ENCODE measurements at places on chromosomes 11 and 22. TPM values are rescaled to one million over a fixed set of nuclear protein-coding genes. Genes with fewer than 3 reads are reported as not detected.

The NRXN2 gene
- total RNA-seq, result 0.15 TPM

DNA sequence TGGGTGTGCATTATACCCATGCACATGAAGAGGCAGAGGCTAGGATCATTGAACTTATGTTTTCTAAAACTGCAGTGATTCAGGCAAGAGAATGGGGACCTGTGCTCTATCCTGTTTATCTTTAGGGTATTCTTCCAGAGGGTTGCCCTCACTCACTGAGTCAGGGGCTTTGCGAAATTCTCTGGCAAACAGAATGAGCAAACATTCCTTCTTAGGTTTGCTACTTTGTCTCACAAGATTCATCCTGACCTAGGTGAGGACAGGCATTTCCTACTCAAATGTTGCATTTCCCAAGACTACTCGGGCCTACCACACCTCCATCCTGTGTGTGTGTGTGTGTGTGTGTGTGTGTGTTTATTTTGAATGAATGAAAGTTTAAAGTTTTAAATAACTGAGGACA lies 2.7 kb upstream of the EIF3M start:
- H3K4me1 ChIP-seq, result peaks cover 10% of the 10 kb centered on the region
- peaks cover 3% of the 10 kb centered on the region for H3K36me3 ChIP-seq
- no peak for DNase-seq
- H3K27me3 ChIP-seq, result no peaks in the 10 kb centered on the region
- H3K4me3 ChIP-seq, result no peak overlapping the region
- H3K27ac ChIP-seq, result no peak overlapping the region

- peaks cover 2% of the 10 kb centered on the region for H3K36me3 ChIP-seq
- H3K27ac ChIP-seq, result no peak overlapping the region
- no peaks in the 10 kb centered on the region for H3K4me1 ChIP-seq
- no peak overlapping the region for H3K4me3 ChIP-seq
Measured at GRCh38 chr11:11899401-11899800, 57.6 kb downstream of the USP47 start.

DNA sequence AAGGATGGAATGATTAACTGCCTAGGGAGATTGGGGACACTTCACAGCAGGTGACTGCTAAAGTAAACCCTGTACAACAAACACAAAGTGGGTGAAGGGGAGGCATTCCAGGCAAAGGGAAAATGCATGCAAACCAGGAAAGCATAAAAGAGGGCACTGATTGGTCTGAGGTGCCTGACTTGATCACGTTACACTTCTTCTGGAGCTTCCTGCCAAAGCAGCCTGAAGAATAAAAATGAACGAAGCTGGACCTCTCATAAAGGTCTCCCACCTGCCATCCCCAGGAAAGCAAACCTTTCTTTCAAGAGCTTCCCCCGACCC lies 46.7 kb upstream of the SCUBE2 start:
- no peaks in the 10 kb centered on the region for H3K27me3 ChIP-seq
- H3K4me1 ChIP-seq, result peaks cover 39% of the 10 kb centered on the region
- no peak overlapping the region for H3K4me3 ChIP-seq
- no peak for DNase-seq

The ARHGAP42 gene
- total RNA-seq, result 7.1 TPM

The HEPN1 gene
- total RNA-seq, result not detected

The IL10RA gene
- total RNA-seq, result 0.41 TPM

The POU2AF2 gene
- not detected for total RNA-seq

The YDJC gene
- total RNA-seq, result 60.6 TPM

The FGF19 gene
- total RNA-seq, result not detected

The CLCF1 gene
- 9.3 TPM for total RNA-seq

DNA sequence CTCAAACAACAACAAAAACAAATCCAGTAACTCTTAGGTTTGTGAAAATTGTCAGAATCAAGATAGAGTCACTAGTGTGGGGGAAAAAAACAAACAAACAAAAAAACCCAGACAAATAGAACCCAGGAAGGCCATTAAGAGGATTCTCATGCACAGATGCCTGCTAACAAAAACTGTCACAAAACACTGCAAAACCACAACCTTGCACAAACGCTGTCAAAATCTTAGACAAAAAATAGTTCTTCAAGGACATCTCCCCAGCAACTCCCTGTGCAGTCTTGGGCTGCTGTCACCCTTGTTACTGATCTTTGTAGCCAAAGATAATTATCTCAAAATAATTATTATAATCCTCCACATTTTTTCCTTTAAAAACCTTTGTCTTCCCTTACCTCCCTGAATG lies 4.6 kb upstream of the ZBED5 start:
- H3K27me3 ChIP-seq, result no peaks in the 10 kb centered on the region
- H3K36me3 ChIP-seq, result peaks cover 2% of the 10 kb centered on the region
- H3K27ac ChIP-seq, result peak overlapping the region; percentile 78
- no peak for DNase-seq

GRCh38 chr11:36469063-36469462 lies 41.0 kb downstream of the TRAF6 start:
- no peak overlapping the region for H3K4me3 ChIP-seq
- no peak overlapping the region for H3K27ac ChIP-seq
- no peak for DNase-seq
- H3K4me1 ChIP-seq, result no peaks in the 10 kb centered on the region
- peaks cover 2% of the 10 kb centered on the region for H3K27me3 ChIP-seq

The NAP1L4 gene
- 274 TPM for total RNA-seq

The PGA5 gene
- total RNA-seq, result not detected

The PEX26 gene
- 21.9 TPM for total RNA-seq

DNA sequence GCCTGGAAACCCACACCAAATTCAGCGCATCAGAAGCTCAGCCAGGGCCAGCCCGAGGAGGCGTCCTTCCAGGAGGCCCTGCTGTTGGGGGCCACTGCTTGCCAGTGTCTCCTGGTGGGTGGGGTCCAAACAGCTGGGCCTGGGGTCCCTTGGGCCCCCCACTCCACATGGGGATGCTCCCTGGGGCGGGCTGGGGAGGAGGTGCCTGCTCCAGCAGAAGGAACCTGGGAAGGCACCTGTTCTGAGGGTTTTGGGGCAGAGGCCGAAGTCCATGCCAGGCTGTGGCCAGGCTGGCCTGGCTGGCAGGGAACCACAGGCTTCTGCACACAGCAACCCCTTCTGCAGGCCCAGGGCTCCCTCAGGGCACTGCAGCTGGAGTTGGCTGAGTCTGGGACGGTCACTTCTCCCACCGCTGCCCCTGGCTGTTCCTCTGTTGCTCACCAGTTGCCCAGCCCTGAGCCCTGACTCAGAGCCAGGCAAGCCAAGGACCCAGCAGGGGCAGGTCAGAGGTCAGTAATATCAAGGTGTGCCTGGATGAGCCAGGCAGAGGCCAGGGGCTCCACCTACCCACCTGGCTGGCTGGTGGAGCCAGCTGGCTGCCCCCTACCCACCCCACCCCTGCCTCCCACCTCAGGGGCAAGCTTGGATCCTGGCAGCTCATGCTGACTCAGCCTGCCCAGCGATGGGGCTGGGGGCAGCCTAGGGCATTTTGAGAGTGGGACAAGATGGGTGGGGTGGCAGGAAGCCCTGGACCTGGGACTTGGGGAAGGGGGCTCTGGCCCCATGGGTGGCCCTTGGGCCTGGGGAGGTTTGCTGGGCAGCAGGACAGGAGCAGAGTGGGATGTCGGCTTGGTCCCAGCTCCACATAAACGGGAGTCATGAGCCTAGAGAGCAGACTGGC lies 12.0 kb upstream of the PHLDA2 start:
- peak overlapping the region; percentile 59 for H3K27ac ChIP-seq
- peaks cover 9% of the 10 kb centered on the region for H3K36me3 ChIP-seq
- no peak for DNase-seq
